ENCODE measurements at places on chromosomes 7 and 10.
A peak's percentile ranks its signal among the peaks of the same experiment; 100 is the strongest.

GRCh38 chr7:115840702-115841101 is 189.9 kb downstream of the TFEC start:
- DNase-seq, result no peak

- DNase-seq, result no peak
These were observed 139.6 kb downstream of the SND1 start for GRCh38 chr7:127791446-127792189.

- no peak for DNase-seq
These were observed 115.5 kb upstream of the ZMIZ1 start for GRCh38 chr10:78953113-78953798.

- DNase-seq, result no peak
These were observed 185.0 kb downstream of the PDE1C start for GRCh38 chr7:31885171-31885570.

GRCh38 chr7:33748793-33749192 is 156.5 kb upstream of the BMPER start:
- no peak for DNase-seq

- no peak for DNase-seq
These were observed 151.5 kb downstream of the GLI3 start for GRCh38 chr7:42085531-42085930.

- DNase-seq, result peak; percentile 38
These were observed 116.5 kb downstream of the ATXN7L1 start for GRCh38 chr7:105759670-105760550.

DNA sequence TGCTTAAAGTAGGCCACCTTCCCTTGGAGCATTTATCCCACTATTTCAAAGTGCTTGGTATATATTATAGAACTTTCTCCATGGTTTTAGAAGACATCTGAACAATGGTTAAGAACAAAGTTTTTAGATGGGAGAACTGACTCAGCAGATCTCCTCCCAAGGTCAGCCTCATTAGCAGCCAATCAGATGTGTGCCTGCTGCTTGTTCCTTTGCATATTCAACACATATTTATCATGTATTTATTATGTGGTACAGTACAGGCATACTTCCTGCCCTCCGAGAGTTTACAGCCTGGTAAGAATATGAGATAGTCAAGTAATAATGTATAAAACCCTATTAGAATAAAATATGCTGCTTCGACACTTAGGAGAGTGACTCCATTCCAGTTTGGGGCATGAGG is 120.1 kb upstream of the NRP1 start:
- DNase-seq, result no peak

DNA sequence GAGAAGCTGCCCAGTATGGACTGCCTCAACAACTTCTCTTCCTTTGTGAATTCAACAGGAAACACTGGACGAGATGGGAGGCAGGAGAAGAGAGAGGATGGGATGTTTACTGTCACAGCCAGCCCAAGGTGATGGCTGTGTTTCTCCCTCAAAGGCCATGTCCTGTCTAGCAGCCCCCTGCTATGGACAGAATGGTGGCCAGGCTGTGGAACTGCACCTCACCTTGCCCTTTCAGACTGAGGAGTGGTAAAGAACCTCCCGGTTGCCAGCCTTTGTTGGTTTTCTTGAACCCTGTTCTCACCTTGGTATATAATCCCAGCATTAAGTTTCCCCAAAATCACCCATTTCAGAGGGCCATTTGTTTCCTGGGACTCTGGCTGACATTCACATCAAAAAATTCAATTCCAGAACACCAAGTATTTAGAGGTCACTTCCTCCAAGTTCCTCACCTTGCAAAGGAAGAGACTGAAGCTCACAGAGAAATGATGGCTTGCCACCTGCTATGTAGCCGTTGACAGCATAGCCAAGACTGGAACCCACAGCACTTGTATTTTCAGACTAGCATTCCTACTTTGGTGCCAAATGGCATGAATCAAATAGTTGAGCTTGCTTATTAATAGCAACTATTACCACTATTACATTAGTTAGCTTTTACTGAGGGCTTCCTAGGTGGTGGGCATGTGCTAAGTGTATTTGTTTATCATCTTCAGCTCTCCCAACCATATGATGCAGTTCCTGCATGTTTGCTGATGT is 224.0 kb upstream of the GRB10 start:
- no peak for DNase-seq

DNA sequence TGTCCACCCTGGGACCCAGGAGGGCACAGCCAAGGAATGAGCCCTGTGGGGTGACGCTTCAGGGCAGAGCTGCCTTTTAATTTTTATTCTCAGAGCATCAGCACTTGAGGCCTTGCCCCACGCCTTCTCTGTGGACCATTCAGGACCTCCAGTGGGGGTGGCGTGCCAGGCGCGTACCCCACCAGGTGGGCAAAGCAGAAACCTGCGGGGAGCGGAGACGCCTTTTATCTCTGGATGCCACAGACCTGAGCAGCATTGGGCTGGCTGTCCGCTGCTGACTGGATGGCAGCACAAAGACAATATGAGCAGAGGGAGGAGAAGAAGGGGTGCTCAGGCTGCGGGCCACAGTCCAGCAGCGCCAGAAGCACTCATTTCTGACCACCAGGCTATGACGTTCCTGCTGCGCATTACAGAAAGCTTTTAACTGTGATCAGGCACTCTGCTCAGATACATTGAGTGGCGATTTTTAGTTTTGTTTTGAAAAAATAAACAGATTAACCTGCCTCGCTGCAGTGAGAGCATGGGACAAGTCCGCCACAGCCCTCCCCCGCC is 90.4 kb upstream of the ANLN start:
- no peak for DNase-seq

GRCh38 chr10:128047991-128048818 is 78.0 kb downstream of the MKI67 start:
- no peak for DNase-seq

GRCh38 chr10:25851548-25851947 is 82.5 kb upstream of the MYO3A start:
- no peak for DNase-seq

DNA sequence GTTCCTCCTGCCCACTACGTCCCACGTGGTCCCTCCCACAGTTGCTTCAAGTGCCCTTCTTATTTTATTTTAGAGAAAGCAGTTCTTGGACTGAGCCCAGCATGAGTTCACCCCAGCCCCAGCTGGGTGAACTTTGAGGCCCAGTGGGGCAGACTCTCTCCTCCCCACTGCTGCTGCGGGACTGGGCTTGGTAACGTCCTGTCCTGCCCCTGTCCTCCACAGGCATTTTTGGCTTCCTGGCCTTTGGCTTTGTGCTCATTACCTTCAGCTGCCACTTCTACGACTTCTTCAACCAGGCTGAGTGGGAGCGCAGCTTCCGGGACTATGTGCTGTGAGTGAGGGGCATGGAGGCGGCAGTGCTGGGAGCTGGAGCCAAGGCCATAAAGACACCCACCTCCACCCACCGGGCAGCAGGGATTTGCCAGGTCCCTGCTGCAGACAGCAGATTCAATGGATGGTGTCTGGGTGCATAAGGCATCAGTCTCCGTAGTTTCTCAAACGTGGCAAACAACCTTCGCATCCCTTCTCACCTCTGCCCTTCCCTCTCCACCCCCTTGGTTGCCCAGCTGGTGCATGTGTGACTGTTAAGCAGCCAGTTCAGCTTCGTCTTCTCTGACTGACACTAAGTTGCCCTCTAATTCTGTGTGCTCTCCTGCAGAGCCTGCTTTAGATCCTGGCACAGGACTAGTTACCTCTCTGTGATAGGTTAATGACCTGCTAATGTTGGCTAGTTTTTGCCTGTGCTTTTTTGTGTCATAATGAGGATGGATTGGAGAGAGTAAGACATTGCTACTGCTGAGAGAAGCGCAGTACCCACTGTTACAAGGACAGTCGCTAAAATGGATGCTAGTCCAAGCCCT is 15.5 kb upstream of the AHCYL2 start:
- DNase-seq, result no peak

DNA sequence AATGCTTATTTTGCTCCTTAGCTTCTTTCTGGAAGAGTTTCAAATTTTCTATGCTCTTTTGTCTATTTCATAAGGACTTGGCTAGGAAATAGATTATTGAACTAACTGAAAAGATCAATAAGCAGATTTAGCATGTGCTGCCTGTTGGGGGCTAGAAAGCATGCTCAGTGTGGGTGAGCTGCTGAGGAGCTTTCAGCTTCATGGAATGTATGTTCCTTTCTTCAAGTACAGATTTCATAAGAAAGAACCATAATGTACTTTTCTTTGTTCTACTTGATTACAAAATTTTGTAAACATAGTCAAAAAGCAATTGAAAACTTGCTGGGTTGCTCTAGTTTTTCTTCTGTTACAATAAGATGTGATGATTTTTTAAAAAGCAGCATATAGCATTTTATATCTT is 73.8 kb downstream of the TAF3 start:
- no peak for DNase-seq

DNA sequence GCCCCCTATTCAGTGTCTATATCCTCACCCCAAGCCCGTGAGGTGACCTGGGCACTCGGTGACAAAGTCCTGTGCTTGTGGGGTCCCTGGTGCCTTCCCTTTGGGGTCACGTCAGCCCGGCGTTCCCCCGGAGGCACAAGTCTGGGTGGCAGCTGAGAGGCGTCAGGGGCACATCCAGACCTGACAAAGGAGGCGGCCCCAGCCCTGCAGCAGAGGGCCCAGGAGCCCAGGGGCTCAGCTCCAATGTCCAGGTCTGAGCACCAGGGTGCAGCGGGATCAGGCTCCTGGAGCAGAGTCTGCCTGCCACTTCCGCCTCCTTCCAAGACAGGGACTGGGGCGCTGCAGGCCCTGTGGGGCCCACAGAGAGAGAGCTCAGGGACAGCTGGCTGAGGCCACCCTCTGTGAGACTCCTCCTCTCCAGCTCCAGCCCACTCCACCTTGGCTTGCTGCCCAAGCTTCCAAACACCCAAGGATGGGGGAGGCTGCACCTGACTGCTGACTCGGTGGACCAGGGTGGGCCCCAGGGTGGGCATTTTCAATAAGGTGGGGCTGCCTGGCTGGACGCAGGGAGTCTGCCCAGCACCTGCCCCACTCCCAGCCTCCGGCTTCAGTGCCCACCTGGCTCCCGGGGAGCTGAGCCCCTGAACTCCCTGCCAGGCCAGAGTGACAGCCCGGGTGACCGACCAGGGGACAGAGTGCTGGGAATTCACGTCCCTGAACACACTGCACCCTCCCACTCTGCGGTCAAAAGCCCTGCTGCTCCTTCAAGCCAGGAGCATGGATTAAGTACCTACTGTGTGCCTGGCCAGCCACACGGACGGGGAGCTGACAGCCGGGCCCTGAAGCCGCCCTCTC is 1.0 kb upstream of the KNDC1 start:
- peak; percentile 49 for DNase-seq

- DNase-seq, result no peak
These were observed 208.4 kb downstream of the DIP2C start for GRCh38 chr10:480928-481552.

GRCh38 chr10:122510736-122511135 is 49.4 kb downstream of the HTRA1 start:
- no peak for DNase-seq

DNA sequence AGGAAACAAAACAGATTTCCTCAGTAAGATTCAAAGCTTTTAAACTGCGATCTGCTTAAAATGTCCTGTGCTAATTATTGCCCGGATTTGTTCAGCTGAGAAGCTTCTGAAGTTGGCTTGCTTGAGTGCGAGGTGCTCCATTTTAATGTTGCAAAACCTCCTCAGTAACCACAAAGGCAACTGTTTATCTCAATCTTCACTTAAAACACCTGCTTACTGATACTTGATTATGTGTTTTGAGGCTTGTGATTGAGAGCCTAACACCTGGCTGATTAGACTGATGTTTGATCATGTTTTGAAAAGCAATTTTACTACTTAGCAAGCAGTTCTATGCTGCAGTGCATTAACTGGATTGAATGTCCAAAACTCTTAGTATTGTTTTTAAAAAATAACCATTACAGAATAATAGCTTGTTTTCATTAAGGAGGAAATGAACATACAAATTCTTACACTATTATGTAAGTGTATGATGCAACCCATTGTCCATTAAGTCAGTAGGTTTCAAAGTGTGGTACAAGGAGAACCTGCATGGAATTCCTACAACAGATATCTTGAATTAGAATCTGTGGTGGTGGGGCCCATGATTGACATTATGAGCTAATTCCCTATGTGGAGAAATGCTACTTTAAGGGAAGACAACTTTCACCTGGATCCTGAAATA is 96.9 kb upstream of the FAM180A start:
- no peak for DNase-seq
